ENCODE measurements at places on chromosomes 3 and 15.

GRCh38 chr15:37818152-37818677, 116.2 kb upstream of the TMCO5A start:
- no peak for DNase-seq

- no peak for DNase-seq
Observed at GRCh38 chr15:92812271-92812670, 87.9 kb upstream of the CHD2 start.

DNA sequence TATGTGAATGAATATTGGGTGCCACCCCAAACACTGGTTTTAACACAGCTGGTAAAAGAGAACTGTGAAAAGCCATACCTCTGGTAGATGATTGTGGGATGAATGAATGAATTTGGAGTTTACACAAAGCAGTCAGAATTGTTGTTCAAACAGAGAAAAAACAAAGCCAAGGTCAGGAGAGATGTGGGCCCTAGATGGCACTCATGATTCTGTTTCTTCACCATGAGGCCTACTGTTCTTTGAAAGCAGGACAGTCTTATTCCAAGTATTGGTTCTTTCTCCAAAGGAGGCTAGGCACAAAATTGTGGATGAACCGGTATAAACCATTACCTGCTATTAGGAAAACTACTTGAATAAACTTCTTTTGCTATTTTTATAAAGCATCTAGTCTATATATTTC, 97.6 kb downstream of the SAMMSON start:
- DNase-seq: no peak

DNA sequence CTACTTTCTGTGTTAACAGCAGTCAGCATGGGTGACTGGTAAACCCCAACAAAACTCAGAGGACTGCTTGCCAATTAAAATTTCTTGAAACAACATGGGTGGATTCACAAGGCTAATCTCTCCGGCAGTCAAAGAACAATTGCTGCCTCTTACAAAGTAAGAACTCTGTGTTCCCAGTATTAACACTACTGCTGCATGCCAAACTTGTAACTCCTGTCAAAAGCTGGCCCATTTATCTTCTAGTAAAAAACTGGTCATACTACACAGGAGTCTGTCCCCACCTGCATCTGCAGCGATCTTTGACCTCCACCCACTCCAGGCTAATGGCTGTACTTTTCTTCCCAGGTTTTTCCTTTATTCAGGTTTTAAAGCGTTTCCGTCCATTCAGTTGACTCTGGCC, 8.7 kb upstream of the ZNF589 start:
- no peak for DNase-seq

GRCh38 chr15:77032052-77032646, 37.2 kb downstream of the PSTPIP1 start:
- DNase-seq: no peak

GRCh38 chr3:50506169-50506568, 2.7 kb upstream of the CACNA2D2 start:
- DNase-seq: no peak

- no peak for DNase-seq
Observed at GRCh38 chr3:6228958-6229683, 631.8 kb upstream of the GRM7 start.

DNA sequence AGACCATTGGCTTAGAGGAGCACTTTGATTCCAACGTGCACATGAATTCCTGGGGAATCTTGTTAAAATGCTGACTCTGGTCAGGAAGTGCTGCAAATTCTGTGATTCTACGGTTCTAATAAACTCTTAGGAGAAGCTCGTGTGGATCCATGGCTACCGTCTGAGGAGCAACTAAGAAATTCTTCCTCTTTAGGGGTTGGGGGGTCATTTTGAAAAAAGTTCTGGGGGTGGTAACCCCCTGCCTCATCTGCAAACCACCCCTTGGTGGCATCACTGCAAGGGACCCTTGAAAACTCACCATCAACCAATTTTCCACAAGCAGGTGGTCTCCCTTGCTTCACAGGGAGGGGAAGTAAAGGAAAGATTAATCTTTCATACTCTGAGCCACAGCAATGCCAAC, 52.2 kb upstream of the IGF1R start:
- no peak for DNase-seq

- no peak for DNase-seq
Observed at GRCh38 chr15:79076661-79077060, 13.9 kb downstream of the RASGRF1 start.

DNA sequence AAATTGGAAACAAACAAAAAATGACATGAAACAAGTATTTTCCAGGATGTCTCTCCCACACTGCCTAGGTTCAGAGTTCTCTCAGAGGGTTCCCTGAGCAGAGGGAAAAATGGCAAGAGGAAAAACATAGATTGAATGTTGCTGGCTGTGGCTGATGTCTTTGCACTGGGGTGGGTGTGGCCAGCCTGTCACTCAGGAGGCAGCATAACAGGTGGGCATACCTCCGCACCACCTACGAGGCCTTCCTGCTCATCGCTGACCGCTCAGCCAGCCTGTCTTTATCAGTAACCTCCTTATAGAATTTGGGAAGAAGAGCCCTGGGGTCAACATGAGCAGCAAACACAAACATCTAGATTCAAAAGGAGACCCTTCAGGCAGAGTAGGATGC, 216.6 kb upstream of the UMPS start:
- DNase-seq: no peak

DNA sequence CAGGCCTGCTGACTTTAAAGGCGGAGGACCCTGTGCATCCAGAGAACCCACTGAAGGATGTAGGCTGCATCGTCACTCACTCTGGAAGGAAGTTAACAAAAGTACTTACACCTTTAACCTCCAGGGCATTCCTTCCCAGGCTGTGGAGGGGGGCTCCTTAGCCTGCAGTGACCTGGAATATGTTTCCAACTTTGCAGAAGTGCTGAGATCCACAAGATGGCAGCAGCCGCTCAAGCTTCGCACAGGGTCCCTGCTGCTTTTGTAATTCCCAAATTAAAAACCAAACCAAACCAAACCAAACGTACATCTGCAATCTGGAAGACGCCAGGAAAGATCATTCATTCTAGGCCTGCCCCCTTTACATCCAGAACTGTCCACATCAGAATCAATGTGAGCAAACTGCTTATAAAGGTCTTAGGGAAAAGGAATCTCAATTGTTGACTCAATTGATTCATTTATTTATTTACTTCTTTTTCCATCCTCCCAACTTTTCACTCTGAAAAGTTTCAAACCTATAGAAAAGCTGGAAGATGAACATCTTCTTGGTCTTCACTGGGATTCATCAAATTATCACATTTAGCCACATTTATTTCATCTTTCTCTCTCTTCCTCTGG, 70.5 kb upstream of the KLHL25 start:
- DNase-seq: peak; percentile 74

DNA sequence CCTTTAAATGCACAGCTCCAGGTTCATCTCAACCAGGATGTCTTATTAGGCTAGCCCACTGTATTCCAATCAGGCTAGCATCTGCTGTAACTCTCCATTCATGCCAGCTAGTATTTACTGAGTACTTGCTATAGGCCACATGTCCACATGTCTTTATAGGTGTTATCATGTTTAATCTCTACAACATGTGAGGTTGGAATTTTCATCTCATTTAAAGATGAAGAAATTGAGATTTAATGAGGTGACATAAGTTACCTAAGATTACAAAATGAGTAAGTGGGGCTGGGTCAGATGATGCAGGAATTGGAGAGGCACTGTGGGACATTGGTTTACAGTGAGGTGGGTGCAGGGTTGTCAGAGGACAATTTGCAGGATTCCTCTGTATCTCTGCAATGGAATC, 2.9 kb downstream of the IFT122 start:
- DNase-seq: no peak

GRCh38 chr15:85606738-85607137, 188.0 kb downstream of the KLHL25 start:
- DNase-seq: no peak

DNA sequence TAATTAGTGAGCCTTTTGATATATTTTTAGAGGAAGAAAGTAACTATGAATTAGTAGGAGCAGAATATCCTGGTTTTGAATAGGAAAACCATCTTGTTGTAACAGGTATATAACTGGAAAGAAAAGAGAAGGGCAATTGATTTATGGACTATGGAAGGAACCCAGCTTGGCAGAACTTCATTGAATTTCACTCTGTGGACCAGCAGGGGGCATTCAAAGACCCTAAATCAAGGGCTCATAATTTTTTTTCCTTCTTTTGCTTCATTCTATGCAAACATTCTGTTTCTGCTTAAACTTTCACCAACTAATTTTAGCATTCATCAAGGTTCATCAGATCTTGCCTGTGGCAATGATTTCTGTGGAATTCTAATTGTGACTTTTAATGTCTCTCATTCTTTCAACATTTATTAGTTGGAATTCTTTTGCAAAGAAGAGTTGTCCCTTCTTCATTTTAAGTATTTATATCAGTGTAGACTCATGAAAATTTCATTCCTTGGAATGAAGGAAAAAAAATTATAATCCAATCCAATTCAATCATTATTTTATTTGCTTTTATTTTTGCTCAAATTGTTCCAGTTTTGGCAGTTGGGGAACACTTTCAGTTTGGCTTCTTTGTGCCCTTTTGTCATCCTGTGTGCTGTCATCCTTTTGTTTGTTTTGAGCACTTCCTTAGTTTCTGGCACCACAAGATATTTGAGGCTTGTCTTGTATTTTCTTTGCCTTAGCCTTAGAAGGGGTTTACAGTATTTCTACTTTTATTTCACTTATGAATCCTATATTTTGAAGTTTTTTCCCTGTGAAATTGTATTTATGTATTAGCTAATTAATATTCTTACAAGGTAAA, 30.4 kb downstream of the NXPE3 start:
- DNase-seq: peak; percentile 37

GRCh38 chr3:7315037-7315436, 454.1 kb downstream of the GRM7 start:
- no peak for DNase-seq

DNA sequence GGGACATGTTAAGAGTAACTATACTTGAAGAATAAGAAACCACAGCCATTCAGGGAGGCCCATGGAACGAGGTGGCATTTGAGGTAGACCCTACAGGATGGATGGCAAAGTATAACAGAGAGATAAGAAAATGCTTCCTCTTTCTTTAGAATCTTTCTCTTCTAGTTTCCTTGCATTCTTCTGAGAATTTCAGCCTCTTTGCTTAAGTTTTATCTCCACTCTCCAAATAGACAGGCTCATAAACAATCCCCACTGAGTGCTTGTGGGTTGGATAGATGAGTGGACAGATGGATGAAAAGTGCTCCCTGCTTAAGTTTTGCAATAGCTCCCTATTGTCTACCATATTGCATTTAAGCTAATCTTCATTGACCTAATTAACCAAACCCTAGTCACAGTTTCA, 103.7 kb downstream of the MEX3B start:
- no peak for DNase-seq

GRCh38 chr3:27431116-27431515, 53.1 kb downstream of the SLC4A7 start:
- no peak for DNase-seq

GRCh38 chr3:49715611-49716121, 3.8 kb downstream of the AMIGO3 start:
- DNase-seq: no peak

- DNase-seq: peak; percentile 26
Observed at GRCh38 chr3:136197159-136197793, 1.1 kb upstream of the MSL2 start.

DNA sequence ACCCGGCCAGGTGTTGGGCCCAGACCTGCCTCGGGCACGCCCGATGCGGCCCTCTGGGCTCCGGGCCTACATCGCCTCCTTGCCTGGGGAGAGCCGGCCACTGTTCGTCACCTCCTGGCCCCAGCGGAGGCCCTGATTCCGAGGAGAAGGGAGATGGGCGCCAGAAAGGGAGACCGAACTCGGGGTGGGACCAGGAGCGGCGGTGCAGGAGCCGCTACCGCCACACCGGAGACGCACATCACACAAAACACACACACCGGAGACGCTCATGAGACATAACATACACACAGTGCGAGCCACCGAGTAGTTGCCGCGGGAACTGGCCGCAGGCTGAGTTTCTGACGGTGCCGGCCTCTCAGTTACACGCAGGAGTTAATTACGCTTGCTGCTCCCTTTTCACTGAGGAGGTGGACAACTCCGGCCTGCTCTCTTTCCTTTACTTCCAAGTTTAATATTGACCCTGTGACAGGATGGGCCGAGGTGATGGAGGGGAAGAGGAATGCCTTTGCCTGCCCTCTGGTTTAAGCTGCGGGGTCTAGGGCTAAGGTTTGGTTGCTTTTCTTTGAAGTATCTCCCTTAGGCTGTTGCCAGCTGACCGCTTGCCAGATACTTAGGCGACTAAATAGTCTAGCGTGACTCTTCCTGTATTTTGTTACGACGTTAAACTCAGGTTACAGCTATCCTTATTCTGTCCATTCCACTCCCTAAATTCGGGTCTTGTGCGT, 570 bp downstream of the PCNP start:
- peak; percentile 59 for DNase-seq

- DNase-seq: peak; percentile 74
Observed at GRCh38 chr15:55118344-55118870, 78.3 kb downstream of the RSL24D1 start.

DNA sequence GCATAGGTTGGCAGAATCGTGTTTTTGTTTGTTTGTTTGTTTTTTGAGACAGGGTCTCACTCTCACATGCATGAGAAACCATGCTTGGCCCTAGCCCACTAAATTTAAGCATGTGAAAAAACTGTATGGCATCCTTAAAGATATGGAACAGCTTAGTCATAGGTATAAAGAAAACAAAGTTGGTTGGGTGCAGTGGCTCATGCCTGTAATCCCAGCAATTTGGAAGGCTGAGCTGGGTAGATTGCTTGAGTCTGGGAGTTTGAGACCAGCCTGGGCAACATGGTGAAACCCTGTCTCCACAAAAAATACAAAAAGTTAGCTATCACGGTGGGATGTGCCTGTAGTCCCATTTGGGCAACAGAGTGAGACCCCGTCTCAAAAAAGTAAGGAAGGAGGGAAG, 25.2 kb downstream of the EXD1 start:
- no peak for DNase-seq

DNA sequence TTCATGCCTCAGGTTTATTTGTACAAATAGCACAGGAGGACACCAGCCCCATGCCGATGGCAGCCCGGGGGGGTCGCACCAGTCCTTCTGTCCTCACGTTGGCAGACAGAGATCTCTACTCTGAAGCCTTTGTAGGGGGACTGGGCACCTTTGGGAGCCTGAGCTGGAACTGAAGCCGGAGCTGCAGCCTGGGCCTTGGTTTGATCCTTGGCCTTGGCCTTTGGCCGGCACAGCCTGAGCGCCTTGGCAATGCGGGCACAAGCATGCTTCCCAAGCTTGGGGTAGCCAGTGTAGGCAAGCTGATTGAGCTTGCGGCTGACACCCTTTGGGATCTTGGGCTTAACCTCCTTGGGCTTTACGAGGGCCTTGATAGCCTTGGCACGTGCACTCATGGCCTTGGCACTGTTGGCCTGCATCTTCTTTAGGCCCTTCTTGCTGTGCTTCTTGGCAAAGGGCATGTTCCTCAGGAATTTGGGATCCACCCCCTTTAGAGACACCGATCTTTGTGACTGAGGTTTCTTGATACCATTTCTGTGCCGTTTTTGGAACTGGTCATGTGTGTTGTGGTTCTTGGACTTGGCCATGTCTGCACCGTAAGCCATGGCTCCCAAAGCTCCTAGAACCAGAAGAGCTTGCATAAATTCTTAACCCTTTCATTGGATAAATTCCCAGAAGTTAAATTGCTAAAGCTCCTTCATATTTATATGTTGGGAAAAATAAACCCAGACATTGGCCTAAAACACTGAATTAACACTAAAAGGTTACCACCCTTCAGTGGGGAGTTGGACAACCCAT, 33.4 kb upstream of the UACA start:
- no peak for DNase-seq

GRCh38 chr3:197532388-197532787, 23.4 kb downstream of the BDH1 start:
- no peak for DNase-seq

Measured in SK-N-DZ (cell line).